ENCODE measurements at places on chromosomes 2 and 18.

GRCh38 chr2:144939590-144939989 lies 419.7 kb upstream of the ZEB2 start:
- DNase-seq = no peak

DNA sequence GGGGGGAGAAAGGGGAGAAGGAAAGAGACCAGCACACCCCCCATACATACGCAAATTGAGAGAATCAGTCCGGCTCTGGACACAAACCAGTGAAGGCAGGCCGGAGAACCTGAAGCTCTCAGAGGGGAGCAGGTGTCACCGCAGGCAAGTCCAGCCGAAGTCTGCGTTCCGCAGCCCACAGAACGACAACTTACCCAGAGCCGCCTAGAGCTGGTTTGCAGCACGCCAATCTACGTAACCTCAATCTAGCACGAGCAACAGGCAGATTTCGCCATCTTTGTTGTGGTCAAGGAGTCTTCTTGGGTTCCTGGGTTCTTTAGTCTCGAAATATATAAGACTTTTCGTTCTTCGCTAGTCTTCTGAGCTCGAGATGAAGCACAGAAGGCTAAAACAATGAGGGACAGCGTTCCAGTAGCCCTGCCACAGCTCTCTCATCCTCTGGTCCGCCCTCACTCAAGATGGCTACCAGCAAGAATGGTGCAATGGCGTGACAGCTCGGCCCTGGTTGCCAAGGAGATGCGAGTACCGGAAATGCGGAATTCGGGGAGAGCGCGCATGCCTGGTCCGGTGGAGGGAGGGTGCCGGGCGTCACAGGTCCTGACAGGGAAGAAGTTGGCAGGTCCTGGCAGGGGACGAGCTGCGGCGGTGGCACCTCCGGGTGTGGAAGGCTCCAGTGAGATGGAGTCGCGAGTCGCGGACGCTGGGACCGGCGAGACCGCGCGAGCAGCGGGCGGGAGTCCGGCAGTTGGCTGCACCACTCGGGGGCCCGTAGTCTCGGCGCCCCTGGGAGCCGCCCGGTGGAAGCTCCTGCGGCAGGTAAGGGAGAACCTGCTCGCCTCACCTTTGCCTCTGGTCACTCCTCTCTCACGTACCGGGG lies at the start of the genes CAMKMT and PREPL:
CAMKMT (plus strand) TSS at position 618 of the 877 bp plus-strand sequence.
PREPL (minus strand) TSS at position 165 of the 877 bp plus-strand sequence. CDS start 15,152 bp downstream, outside the sequence.
- peak; percentile 95 for DNase-seq

DNA sequence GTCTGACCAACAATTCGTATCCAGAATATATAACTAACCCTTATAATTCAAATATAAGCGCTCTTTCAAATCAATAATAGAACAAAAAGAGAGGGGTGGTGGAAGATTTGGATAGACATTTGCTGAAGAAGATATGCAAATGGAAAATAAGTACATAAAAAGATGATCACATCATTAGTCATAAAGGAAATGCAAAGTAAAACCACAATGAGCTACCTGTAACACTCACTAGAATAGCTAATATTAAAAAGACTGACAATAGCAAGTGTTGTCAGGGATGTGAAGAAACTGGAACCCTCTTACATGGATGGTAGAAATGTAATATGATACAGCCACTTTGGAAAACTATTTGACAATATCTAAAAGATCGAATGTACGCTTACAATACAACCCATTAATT lies 84.9 kb upstream of the MRPS9 start:
- no peak for DNase-seq

DNA sequence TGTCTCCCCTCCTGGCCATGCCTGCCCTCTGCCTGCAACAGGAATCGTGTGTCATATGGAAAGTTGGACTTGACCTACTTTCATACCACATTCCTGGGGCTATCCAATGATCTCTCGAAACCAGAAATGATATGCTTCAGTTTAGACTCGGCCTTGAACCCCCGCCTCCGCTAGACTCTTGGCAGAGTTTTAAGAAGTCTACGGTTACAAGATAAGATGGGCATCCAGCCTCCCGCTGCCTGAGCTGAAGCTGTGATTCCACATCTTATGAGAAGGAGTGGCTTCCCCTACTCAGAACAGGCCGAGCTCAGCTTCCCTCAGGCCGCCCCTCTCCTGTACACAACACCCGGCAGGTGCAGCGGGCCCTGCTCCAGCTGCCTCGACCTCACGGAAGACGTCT lies 73.9 kb downstream of the MTCL1 start:
- DNase-seq = no peak

GRCh38 chr2:29226375-29226774 lies 111.2 kb downstream of the CLIP4 start:
- no peak for DNase-seq

DNA sequence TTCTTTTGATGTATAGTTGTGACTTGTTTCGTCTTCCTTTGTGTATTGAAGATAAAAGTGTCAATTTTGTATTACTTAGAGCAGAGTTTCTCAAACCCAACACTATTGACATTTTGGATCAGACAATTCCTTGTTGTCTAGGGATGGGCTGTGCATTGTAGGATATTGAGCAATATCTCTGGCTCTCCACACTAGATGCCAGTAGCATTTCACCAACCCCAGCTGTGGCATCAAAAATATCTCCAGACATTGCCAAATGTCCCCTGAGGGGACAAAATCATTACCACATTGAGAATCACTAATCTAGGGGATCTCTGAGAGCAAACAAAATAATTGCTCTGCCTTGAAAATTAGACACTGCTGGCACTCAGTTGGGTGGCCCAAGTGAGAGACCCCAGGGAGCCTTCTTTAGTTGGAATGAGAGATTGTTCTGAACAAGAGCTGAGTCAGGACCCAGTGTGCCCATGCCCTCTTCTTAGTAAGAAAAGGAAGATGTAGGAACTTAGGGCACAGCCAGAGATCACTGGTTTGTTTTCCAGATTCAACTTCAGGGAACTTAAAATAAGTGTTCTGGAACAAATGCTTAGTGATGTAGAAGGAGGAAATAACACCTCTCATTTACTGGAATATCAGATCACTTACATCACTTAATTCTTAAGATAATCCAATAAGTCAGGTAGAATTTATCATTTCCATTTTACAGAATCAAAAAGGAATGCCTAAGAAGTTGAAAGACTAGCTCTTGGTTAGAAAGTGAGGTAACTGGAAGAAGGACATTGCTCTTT lies 466.6 kb upstream of the TNP1 start:
- DNase-seq = no peak

GRCh38 chr2:26615860-26616705 lies 25.1 kb downstream of the CIB4 start:
- no peak for DNase-seq

GRCh38 chr2:130347220-130347925 lies 4.7 kb downstream of the IMP4 start:
- DNase-seq = no peak

DNA sequence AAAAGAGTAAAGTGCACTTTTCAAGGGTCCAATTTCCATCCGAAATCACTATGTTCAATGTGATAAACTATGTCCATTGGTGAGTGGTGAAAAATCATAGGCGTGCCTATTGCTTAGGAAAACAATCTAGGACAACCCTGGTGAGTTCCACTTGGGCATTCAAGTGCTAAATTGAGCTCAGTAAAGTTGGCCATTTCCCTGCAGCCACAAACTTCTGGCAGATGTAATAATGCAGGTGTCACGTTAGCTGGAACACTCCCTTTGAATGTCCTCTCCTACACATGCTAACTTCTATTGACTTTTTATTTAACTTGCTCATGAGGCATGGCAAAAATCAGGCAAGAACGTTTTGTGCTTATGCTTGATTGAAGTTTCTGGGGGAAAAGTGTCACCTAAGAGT lies 67.1 kb downstream of the CPS1 start:
- DNase-seq = no peak

Measured in CD14-positive monocyte (primary cell).